ENCODE measurements at places on chromosomes 1 and 21.

DNA sequence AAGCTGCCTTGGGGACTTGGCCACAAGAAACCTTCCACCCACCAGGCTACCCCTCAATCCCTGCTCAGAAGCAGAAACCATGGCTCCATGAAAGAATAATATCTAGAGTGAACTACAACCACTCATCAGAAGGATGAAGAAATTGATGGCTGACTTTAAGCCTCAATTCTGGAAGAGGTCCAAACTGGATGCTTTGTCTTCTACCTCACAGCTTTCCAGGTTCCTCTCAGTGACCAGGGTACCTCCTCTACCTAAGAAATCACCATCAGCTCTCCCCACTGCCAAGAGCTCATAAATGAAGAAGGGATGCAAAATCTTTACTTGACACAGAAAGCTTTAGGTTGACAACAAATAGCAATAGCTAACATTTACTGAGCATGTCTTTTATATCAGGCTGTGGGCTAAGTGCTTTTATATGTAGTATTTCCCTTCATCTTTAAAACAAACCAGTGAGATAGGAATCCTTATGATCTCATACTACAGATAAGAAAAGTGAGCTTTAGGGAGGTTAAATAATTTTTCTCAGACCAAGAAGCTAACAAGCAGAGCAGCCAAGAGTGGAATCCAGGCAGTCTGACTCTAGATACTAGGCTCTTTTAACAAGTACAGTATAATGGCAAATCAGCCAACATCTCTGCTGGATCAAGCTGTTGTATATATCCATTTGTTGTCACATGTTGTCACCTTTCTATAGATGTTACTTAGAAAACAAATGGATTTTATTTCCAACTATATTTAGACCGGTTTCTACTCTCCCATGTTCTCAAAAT, 243.0 kb upstream of the SGIP1 start:
- no peak for DNase-seq

DNA sequence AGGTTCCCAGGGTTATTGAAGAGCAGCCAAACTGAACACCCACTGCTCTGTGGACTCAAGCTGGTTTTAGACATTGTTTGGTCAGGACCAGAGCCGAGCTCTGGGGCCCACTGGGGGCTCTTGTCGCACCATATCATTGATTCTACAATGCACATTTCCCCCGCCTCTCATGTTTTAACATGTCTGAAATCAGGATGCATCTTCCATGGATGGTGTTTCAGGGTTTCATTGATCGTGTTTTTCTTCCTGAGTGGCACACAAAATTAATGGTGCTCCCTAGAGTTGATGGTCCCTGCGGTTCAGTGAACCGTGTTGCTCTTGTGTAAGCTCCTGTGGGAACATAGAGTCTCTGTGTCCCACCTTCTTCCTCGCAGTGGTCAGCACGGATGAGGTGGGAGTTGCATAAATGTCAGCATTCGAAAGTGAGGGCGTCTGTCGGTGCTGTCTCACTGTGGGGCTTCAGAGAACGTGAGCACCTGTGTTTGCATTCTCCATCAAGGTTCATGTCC, 38.3 kb downstream of the GALNT2 start:
- DNase-seq: no peak

- no peak for DNase-seq
Observed at GRCh38 chr1:44485934-44486460, 80.9 kb downstream of the RNF220 start.

DNA sequence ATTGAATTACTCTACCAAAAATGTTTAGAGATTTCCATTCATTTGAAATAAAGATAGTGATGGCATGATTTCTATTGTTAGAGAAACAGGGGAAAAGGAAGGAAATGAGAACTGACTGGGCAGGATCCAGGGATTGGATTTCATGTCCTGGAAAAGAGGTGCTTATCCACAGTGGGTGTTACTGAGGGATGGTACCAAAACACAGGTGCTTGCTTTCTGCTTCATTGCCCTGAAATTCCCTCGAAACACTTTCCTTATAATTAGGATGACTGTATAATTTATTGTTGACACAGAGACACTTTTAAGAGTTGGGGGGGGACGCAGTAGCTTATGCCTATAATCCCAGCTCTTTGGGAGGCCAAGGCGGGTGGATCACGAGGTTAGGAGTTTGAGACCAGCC, 185.0 kb upstream of the KCNK2 start:
- no peak for DNase-seq

DNA sequence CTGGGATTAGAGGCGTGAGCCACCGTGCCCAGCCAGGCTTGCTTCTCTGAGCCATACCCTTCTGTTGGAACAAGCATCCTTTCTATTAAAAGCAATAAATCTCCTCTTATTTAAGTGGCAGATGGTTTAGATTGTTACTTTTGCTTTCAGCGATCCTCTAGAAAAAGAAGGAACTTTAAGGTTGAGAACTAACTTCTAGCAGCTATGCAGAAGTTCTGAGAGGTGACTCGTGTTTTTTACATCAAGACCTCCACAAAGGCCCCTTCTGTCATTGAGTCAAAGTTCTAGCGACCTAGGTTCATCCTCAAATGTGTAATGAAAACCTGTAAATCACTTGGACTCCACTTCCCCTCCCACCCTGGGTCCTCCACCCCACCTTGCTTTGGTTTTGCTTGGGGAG, 30.8 kb downstream of the PLEKHO1 start:
- no peak for DNase-seq

GRCh38 chr1:33361532-33362235, 40.8 kb upstream of the A3GALT2 start:
- no peak for DNase-seq

GRCh38 chr1:232627645-232628334, 2.1 kb downstream of the SIPA1L2 start:
- no peak for DNase-seq

GRCh38 chr1:34587761-34588160, 167.1 kb upstream of the GJB5 start:
- no peak for DNase-seq

DNA sequence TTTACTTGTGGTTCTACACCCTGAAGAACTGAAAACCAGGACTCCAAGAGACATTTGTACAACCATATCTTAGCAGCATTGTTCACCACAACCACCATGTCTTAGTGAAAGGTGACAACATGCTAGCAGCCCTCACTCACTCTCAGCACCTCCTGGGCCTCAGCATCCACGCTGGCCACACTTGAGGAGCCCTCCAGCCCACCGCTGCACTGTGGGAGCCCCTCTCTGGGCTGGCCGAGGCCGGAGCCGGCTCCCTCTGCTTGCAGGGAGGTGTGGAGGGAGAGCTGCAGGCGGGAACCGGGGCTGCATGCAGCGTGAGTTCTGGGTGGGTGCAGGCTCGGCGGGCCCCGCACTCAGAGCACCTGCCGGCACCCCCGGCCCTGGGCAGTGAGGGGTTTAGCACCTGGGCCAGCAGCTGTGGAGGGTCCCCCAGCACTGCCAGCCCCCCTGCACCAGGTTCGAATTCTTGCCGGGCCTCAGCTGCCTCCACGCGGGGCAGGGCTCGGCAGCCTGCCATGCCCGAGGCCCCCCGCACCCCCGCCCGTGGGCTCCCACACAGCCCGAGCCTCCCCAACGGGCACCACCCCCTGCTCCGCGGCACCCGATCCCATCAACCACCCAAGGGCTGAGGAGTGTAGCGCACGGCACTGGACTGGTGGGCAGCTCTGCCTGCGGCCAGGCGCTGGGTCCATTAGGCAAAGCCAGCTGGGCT, 9.2 kb downstream of the C1orf159 start:
- DNase-seq: no peak

DNA sequence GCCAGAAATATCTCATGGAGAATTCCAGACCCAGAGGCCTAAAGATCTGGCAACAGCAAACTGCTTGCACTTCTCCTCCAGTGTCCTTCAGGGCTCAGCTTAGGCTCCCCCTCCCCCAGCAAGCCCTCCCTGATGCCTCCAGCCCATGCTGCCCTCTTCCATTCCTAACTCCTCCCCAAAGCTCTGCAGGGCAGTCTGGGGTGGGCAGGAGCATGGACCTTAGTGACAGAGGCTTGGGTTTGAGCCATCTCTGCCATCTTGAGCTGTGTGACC, 436.8 kb downstream of the PTPRU start:
- DNase-seq: no peak

- DNase-seq: no peak
Observed at GRCh38 chr1:54571326-54571725, 23.3 kb downstream of the ACOT11 start.

GRCh38 chr21:42279341-42279871, 35.8 kb downstream of the TFF3 start:
- DNase-seq: no peak

DNA sequence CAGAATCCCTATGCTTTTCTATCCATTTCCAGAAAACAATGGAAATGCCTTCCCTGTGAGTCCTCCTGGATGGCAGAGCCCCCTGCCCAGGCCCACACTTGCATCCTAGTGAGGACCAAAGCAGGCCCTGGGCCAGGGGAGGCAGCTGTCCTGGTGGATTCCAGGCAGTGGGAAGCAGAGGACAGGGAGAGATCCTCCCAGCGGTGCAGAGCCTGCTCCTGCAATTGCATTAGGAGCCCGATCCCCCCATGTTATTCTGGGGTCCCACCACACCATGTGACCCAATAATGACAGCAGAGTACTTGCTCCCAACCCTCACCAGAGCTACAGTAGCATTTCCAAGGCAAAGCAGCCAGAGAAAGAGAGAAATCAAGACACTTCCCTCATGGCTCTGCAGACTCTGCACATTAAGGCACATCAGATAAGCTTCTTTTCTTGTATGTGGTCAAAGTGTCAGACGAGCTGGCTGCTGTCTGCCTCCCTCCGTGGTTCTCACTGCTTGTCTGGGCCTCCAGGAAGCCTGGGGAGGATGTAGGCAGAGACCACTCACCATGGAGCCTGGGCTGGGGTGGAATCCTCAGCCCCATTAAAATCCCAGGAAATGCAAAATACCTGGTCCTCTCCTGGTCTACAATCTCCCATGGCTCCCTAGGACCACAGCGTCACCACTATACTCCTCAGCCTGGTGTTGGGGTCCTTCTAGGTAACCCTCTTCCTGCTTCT, 54.9 kb upstream of the RUNX3 start:
- no peak for DNase-seq

DNA sequence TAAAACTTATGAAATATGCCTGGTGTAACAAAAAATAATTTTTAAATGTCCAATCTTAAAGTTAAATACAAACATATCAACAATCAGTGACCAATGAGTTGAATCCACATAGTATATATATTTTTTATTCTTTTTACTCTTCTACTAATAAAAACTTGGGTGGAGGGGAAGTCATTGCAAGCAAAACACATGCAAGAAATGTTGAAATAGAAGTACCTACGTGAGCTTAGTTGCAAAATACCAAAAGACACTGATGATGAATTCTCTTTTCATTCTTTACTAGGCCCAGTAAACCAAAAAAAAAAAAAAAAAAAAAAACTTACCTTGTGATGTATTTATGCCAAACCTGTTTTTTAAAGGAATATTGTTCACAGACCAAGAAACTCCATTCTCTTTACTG, 26.4 kb upstream of the PLA2G4A start:
- DNase-seq: no peak

GRCh38 chr1:235960809-235961208, 94.1 kb upstream of the LYST start:
- no peak for DNase-seq

- no peak for DNase-seq
Observed at GRCh38 chr1:180691322-180691913, 59.6 kb downstream of the XPR1 start.

GRCh38 chr1:38589036-38589435, 270.5 kb downstream of the RRAGC start:
- no peak for DNase-seq

- no peak for DNase-seq
Observed at GRCh38 chr1:9561429-9561828, 22.2 kb downstream of the SLC25A33 start.

- DNase-seq: no peak
Observed at GRCh38 chr1:76961181-76961819, 94.0 kb downstream of the ST6GALNAC5 start.

All from activated CD8-positive, alpha-beta memory T cell treated with anti-CD3 and anti-CD28 coated beads for 1 hour (primary cell).